ENCODE measurements at places on chromosomes 1 and 21. TPM values are rescaled to one million over a fixed set of nuclear protein-coding genes. Genes with fewer than 3 reads are reported as not detected.

DNA sequence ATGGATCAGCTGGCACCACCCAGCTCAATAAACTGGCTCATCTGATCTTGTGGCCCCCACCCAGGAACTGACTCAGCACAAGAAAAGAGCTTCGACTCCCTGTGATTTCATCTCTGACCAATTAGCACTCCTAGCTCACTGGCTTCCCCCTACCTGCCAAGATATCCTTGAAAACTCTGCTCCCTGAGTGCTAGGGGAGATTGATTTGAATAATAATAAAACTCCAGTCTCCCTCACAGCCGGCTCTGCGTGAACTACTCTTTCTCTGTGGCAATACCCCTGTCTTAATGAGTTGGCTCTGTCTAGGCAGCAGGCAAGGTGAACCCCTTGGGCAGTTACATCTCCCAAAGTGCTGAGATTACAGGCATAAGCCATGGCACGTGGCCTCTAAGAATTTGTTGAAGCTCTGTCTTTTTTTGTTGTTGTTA is 11.8 kb upstream of the RHBDL2 start:
- no peak for DNase-seq
- H3K27ac ChIP-seq = peak overlapping the region; percentile 5
- H3K36me3 ChIP-seq = no peaks in the 10 kb centered on the region
- H3K4me3 ChIP-seq = no peak overlapping the region

TEKT2 gene
- polyA plus RNA-seq = not detected

GRCh38 chr1:3814771-3815561 is 18.7 kb upstream of the LRRC47 start:
- no peak overlapping the region for H3K27ac ChIP-seq
- peaks cover 14% of the 10 kb centered on the region for H3K36me3 ChIP-seq
- H3K4me3 ChIP-seq = no peak overlapping the region
- H3K27me3 ChIP-seq = no peaks in the 10 kb centered on the region
- no peak for DNase-seq
- H3K4me1 ChIP-seq = peaks cover 5% of the 10 kb centered on the region

GRCh38 chr21:34630536-34631143 is 15.7 kb upstream of the RCAN1 start:
- H3K4me1 ChIP-seq = no peaks in the 10 kb centered on the region
- no peak overlapping the region for H3K4me3 ChIP-seq
- no peaks in the 10 kb centered on the region for H3K36me3 ChIP-seq
- no peak overlapping the region for H3K27ac ChIP-seq
- peaks cover 22% of the 10 kb centered on the region for H3K27me3 ChIP-seq
- peak; percentile 39 for DNase-seq

DNA sequence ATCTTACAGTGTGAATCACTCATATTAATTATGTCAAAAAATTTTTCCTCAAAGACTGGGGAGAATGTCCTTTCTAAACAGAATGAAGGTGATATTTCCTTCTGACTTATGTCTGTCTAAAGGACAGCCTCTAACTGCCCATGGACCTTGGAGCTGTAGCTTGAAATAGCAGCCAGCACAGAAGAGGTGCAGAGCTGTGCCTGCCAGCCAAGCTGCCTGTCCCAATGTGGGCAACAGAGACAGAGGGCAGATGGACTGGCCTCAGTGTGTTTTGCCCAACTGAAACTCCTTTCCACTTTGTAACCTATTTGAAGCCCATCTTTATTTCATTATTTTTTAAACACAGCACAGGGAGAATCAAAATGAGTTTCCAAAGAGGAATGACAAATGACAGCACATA is 97.6 kb upstream of the DYNLT5 start:
- no peak for DNase-seq
- H3K4me3 ChIP-seq = no peak overlapping the region
- H3K36me3 ChIP-seq = no peaks in the 10 kb centered on the region
- H3K27me3 ChIP-seq = no peaks in the 10 kb centered on the region
- peaks cover 3% of the 10 kb centered on the region for H3K4me1 ChIP-seq
- no peak overlapping the region for H3K27ac ChIP-seq

DNA sequence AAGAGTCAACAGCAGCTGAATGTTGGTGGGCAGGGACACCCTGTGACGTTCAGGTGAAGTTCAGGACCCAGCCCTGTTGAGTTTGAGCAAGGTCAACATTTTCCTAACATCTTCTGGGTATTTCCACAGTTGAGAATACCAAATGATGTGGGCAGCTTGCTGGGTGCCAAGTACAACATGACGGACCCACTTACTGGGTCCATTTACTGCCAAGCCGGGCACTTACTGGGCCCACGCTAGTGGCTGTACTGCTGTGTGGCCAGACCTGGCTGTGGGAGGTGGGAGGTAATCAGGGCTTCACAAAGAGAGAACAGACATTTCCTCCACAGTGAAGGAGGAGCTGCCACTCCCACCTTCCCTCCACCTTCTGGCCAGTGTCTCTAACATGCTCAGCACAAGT is 99.2 kb downstream of the PSMG1 start:
- no peaks in the 10 kb centered on the region for H3K4me1 ChIP-seq
- H3K27me3 ChIP-seq = peaks cover 9% of the 10 kb centered on the region
- no peaks in the 10 kb centered on the region for H3K36me3 ChIP-seq
- H3K4me3 ChIP-seq = no peak overlapping the region
- H3K27ac ChIP-seq = no peak overlapping the region
- DNase-seq = no peak

DNA sequence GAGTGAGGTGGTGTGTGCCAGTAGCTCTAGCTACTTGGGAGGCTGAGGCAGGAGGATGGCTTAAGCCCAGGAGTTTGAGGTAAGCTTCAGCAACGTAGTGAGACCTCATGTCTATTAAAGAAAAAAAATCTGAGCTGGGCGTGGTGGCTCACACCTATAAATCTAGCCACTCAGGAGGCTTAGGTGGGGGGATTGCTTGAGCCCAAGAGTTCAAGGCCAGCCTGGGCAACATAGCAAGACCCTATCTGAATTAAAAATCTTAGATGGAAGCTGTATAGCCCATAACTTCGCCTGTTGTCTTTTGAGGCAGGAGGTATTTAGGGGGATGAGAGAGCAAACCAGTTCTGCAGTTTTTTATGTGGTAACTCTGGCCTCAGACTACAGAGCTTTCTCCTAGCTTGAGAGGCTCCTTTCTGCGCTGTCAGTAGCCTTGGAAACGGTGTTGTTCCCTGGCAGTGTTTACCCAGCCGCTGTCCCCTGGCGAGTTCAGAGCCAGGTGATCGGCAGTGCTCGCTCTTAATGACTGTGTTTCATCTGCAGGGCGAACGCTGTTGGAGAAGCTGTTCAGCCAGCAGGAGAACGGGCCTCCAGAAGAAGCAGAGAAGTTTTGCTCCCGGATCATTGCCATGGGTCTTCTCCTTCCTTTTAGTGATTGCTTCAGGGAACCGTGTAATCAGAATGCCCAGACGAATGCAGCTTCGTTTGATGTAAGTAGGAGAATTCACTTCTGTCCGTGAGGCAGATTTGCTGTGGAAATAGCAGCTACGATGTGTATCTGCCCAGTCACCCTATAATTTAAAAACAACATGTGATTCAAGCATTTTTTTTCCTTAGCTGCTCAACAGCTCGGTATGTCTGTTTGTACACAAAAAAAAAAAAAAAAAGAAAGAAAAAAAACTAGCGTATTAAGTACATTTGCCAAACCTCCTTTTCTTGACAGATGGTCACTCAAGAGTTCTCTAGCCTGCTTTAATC is 31.2 kb downstream of the FMN2 start:
- no peaks in the 10 kb centered on the region for H3K36me3 ChIP-seq
- H3K4me1 ChIP-seq = no peaks in the 10 kb centered on the region
- no peak overlapping the region for H3K4me3 ChIP-seq
- H3K27ac ChIP-seq = no peak overlapping the region

- no peaks in the 10 kb centered on the region for H3K4me1 ChIP-seq
- H3K4me3 ChIP-seq = no peak overlapping the region
- H3K27me3 ChIP-seq = no peaks in the 10 kb centered on the region
- no peaks in the 10 kb centered on the region for H3K36me3 ChIP-seq
Measured at GRCh38 chr1:5490635-5491034, 501.6 kb downstream of the NPHP4 start.

- DNase-seq = no peak
- peaks cover 15% of the 10 kb centered on the region for H3K4me1 ChIP-seq
- no peaks in the 10 kb centered on the region for H3K27me3 ChIP-seq
Measured at GRCh38 chr1:182721525-182721924, 37.1 kb upstream of the RGS8 start.

GRCh38 chr1:69787151-69787550 is 219.4 kb downstream of the LRRC7 start:
- no peaks in the 10 kb centered on the region for H3K36me3 ChIP-seq
- no peaks in the 10 kb centered on the region for H3K4me1 ChIP-seq
- H3K27me3 ChIP-seq = no peaks in the 10 kb centered on the region
- no peak overlapping the region for H3K4me3 ChIP-seq

DNA sequence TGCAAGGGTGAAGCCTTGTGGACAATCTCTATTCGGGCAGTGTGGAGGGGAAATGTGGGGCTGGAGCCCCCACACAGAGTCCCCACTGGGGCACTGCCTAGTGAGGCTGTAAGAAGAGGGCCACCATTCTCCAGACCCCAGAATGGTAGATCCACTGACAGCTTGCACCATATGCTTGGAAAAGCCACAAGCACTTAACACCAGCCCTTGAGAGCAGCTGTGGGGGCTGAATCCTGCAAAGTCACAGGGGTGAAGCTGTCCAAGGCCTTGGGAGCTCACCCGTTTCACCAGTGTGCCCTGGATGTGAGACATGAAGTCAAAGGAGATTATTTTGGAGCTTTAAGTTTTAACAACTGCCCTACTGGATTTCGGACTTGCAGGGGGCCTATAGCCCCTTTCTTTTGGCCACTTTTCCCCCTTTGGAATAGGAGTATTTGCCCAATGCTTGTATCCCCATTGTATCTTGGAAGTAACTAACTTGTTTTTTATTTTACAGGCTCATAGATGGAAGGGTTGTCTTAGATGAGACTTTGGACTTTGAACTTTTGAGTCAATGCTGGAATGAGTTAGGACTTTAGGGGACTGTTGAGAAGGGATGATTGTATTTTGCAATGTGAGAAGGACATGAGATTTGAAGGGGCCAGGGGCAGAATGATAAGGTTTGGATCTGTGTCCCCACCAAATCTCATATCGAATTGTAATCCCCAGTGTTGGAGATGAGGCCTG is 16.3 kb upstream of the COL6A1 start:
- H3K4me3 ChIP-seq = no peak overlapping the region
- peaks cover 13% of the 10 kb centered on the region for H3K36me3 ChIP-seq
- no peaks in the 10 kb centered on the region for H3K4me1 ChIP-seq
- no peak for DNase-seq

DNA sequence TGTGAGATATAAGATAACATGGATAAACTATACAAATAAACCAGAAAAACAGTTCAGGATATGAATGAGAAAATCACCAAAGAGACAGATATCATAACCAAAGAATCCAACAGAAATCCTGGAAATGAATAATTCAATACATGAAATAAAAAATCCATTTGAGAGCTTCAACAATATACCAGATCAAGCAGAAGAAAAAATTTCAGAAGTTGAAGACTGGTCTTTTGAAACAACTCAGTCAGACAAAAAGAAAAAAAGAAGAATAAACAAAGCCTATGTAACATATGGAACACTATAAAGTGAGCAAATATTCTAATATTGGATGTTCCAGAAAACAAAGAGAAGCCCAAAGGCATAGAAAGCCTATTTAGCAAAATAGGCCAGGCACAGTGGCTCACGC is 5.2 kb upstream of the KRTAP12-2 start:
- no peak overlapping the region for H3K27ac ChIP-seq
- H3K27me3 ChIP-seq = peaks cover 47% of the 10 kb centered on the region
- no peak overlapping the region for H3K4me3 ChIP-seq
- no peaks in the 10 kb centered on the region for H3K4me1 ChIP-seq

GRCh38 chr1:211606914-211607753 is 28.2 kb upstream of the SLC30A1 start:
- no peaks in the 10 kb centered on the region for H3K36me3 ChIP-seq
- peak overlapping the region; percentile 74 for H3K27ac ChIP-seq
- peak; percentile 47 for DNase-seq
- peak overlapping the region; percentile 84 for H3K4me3 ChIP-seq
- peaks cover 27% of the 10 kb centered on the region for H3K4me1 ChIP-seq
- H3K27me3 ChIP-seq = no peaks in the 10 kb centered on the region

DIO1 gene
- not detected for polyA plus RNA-seq

GRCh38 chr1:27149084-27149761 is 5.7 kb downstream of the SLC9A1 start:
- peaks cover 40% of the 10 kb centered on the region for H3K4me1 ChIP-seq
- H3K36me3 ChIP-seq = no peaks in the 10 kb centered on the region
- no peak for DNase-seq
- H3K27ac ChIP-seq = no peak overlapping the region
- H3K27me3 ChIP-seq = no peaks in the 10 kb centered on the region

DMRTB1 gene
- not detected for polyA plus RNA-seq

- no peak for DNase-seq
- H3K27ac ChIP-seq = no peak overlapping the region
- H3K27me3 ChIP-seq = no peaks in the 10 kb centered on the region
- H3K4me3 ChIP-seq = no peak overlapping the region
Measured at GRCh38 chr1:41735631-41736260, 183.0 kb downstream of the HIVEP3 start.

- H3K27ac ChIP-seq = no peak overlapping the region
- no peak for DNase-seq
- H3K4me1 ChIP-seq = peaks cover 5% of the 10 kb centered on the region
- H3K4me3 ChIP-seq = no peak overlapping the region
Measured at GRCh38 chr1:97770376-97770775, 150.5 kb downstream of the DPYD start.

MSH4 gene
- polyA plus RNA-seq = not detected

NCF2 gene
- 8.3 TPM for polyA plus RNA-seq

DNA sequence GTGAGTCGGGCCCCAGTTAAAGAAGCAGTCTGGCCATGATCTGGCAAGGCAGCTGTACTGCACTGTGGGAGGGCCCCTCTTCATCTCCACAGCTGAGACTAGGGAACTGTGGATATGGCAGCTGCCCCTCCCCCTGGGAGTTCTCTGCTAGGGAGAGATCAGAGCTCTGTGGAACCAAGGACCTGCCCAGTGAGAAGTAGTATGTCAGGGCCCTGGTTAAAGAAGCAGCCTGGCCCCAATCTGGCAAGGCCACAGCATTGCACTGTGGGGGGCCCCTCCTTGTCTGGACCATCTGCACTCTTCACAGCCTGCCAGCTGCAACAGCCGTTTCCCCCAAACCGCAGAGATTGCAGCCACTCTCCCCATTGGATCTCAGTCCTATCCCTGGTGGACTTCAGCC is 208.5 kb downstream of the DNAH14 start:
- H3K4me3 ChIP-seq = no peak overlapping the region
- DNase-seq = no peak
- no peaks in the 10 kb centered on the region for H3K4me1 ChIP-seq
- peaks cover 12% of the 10 kb centered on the region for H3K36me3 ChIP-seq
- H3K27me3 ChIP-seq = peaks cover 18% of the 10 kb centered on the region
